ENCODE measurements at places on chromosomes 3 and 15.

- no peak for DNase-seq
Measured at GRCh38 chr3:39407259-39407629, 724 bp downstream of the RPSA start.

GRCh38 chr3:113658107-113658506, 38.3 kb downstream of the USF3 start:
- no peak for DNase-seq

- no peak for DNase-seq
Measured at GRCh38 chr15:44194323-44195150, 534 bp downstream of the FRMD5 start.

GRCh38 chr3:72890166-72890925, 2.5 kb downstream of the GXYLT2 start:
- no peak for DNase-seq

- DNase-seq = no peak
Measured at GRCh38 chr3:32048487-32049182, 57.8 kb upstream of the GPD1L start.

DNA sequence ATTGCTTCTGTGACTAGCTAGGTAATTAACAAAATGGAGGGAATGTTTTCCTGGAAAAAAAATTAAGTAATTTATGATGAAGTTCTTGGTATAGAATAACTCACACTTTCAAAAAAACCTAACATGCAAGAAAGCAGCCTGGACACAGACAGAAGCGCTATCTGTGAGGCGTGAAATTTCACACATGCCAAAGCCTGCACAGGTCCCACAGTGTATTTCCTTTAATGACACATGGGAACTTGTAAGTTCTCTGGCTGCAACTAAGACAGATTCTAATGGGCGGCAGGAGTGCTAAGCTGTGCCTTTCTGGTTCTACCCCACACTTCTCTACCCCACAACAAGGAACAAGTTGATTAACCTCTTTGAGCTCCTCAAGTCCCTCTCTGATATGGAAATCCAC, 84.9 kb upstream of the NEO1 start:
- DNase-seq = peak; percentile 4
